ENCODE measurements at places on chromosomes 6 and 20.

- no peak for DNase-seq
These were observed 95.1 kb downstream of the SNAP25 start for GRCh38 chr20:10313701-10314100.

- DNase-seq, result no peak
These were observed 8.5 kb upstream of the TUBB2A start for GRCh38 chr6:3165631-3166534.

DNA sequence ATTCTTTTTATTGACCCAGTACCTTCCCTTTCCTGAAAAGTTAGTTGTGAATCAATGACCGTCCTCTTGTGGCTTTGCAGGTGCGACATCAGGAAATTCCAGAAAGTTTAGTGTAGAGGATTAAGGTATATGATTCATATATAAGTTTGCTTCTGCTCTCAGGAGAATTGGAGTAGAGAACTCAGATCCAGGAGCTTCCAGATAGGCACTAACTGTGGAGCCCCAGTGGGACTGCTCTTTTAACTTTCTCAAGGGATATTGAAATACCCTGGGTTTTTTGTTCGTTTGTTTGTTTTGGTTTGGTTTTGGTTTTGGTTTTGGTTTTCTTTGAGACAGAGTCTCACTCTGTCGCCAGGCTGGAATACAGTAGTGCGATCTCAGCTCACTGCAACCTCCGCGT is 9.5 kb downstream of the TAAR2 start:
- no peak for DNase-seq

DNA sequence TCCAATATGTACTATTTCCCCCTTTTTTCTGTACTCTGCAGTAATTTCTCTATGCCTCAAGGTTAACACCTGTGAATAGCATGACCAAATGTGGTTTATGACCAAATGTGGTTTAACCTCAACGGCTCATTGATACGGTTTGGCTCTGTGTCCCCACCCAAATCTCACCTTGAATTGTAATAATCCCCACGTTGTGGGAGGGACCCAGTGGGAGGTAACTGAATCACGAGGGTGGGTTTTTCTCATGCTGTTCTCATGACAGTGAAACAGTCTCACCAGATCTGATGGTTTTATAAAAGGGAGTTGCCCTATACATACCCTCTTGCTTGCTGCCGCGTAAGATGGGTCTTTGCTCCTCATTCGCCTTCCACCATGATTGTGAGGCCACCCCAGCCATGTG is 18.7 kb downstream of the DEK start:
- DNase-seq, result no peak

DNA sequence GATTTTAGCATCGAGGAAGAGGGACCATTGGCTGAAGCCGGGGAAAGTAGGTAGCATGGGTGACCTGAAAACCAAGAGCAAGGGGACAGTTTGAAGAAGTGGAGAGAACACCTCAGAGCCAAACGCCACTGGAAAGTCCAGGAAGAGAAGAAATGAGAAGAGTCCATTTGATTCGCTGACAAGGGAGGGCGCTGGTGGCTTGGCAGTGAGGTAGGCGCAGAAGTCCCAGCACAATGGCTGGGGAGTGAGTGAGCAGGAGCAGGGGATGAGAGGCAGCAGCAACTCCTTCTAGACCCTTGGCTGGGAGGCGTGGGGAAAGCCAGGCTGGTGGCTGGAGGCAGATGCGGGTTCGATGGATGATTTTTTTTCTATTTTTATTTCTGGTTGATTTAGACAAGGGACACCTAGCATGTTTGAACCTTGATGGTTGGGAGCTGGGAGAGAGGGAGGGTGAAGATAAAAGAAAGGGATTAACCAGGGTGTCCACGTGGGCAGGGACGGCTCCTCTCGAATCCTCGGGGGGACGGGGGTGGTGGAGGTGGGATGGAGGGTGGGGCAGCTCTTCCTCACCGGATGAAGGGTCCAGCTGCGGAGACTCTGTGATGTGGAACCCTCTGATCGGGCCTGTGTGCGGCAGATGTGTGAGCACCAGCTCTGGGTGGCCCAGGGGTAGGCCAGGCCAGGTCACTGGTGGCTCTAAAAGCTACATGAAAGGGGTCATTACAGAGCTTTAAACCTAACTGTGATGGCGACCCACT is 164.2 kb downstream of the NFATC2 start:
- peak; percentile 6 for DNase-seq

DNA sequence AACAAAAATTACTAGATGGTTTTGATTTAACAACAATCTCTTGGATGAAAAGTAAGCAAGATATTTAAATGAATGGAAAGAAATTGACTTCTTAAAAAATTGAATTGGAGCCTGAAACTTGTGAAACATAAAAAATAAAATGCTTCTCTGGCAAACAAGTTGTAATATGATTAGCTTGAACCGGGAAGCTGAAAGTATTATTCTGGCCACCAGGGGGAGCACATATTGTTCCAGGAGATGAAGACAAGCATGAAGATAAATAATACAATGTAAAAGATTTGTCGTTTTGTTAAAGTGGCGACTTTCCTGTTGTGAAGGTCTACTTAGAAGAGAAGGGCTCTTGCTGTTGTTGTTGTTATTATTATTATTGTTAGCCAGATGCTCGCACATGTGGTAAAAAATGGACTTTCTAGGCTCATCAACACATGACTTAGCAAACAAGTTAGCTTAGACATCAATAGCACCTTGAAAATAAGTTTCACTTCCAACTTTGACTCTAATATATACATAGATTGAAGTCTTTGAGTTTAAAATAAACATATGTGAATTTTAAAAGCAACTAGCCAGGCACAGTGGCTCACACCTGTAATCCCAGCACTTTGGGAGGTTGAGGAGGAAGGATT is 14.2 kb downstream of the PAX1 start:
- no peak for DNase-seq

DNA sequence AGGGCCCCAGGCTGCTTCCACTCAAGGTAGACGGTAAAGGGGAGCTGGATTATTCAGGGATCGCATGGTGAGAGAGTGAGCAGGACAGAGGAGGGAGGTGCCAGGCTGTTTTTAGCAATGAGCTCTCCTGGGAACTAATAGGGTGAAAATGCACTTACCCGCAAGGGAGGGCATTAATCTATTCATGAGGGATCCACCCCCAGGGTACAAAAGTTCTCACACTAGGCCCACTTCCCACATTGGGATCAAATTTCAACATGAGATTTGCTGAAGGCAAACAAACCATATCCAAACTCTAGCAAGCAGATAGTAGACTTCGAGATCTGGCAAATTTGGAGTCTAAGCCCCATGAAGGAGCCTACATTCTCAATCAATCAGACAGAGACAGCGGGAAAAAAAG is 408.6 kb downstream of the RNF144B start:
- no peak for DNase-seq

DNA sequence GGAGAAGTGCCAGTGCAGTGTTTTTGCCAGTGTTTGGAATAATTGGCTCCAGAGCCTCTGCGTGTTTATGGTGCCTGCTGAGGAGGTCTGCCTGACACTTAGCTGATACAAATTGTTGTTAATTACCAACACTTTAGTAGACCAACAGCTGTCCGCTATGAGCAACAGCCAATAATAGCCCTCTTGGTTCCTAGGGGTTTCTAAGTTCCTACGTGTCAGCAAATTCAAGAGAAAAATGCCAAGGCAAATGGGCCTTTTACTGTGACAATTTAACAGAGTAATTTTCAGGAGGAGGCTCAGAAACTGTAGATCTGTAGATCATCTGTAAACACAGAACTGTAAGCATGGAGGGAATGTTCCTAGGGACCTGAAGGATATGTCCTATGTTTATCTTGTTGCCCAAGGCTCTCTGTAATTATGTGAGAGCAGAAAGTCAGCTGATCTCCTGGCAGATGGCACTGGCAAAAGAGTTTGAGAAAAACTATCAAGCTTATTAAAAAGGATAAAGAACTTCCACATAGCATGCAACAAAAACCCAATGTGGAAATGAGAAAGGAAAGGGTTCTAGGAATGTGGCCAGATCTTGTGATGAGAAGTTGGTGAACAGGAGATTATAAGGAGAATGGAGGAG is 157.7 kb downstream of the GJA1 start:
- no peak for DNase-seq

GRCh38 chr6:110357664-110358552 is at the start of gene METTL24:
Gene METTL24 (minus strand): TSS chr6:110358349. CDS start chr6:110358272, 77 bp downstream.
- no peak for DNase-seq

DNA sequence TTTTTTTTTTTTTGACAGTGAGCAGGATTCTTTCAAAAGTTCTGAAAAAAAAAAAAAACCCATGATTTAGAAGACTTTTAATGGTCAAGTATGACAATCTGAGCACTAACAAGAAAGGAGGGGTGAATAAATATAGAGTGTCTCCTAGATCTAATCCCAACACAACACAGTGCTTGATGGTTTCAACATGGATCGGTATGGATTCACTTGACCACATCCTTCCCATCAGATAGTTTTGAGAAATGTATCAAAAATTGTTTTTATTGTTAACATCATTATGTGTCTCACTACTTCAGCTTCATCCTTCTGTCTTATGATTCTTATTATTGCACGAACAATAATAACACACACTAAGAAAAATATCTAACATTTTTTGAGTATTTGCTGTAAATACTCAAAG is 21.0 kb downstream of the KIF13A start:
- DNase-seq, result no peak

- DNase-seq, result no peak
These were observed 98.8 kb downstream of the RTN4IP1 start for GRCh38 chr6:106530502-106530901.

DNA sequence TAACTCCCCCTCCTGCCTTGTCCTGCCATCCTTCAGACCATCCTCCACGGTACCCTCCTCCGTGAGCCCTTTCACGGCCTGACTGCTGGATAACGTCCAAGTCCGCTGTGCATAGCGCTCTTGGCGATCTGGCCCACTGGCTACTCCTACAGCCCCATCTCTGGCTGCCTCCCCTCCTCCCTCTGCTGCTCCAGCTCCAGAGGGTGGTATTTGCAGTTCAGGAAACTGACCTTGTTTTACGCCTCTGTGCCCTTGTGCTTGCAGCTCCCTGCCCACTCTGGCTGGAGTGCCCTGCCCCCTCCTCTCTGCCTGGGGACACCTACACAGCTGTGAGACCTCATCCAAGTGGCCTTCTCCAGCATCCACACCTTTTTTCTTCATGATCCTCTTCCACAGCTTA is 6.5 kb upstream of the RREB1 start:
- no peak for DNase-seq

GRCh38 chr20:24981282-24981681 is 11.3 kb downstream of the APMAP start:
- no peak for DNase-seq

GRCh38 chr6:148761527-148762011 is 14.7 kb downstream of the UST start:
- DNase-seq, result no peak

GRCh38 chr20:31454361-31454760 is 13.9 kb downstream of the DEFB123 start:
- DNase-seq, result no peak

- DNase-seq, result no peak
These were observed 29.9 kb downstream of the NRN1 start for GRCh38 chr6:5976811-5977210.

DNA sequence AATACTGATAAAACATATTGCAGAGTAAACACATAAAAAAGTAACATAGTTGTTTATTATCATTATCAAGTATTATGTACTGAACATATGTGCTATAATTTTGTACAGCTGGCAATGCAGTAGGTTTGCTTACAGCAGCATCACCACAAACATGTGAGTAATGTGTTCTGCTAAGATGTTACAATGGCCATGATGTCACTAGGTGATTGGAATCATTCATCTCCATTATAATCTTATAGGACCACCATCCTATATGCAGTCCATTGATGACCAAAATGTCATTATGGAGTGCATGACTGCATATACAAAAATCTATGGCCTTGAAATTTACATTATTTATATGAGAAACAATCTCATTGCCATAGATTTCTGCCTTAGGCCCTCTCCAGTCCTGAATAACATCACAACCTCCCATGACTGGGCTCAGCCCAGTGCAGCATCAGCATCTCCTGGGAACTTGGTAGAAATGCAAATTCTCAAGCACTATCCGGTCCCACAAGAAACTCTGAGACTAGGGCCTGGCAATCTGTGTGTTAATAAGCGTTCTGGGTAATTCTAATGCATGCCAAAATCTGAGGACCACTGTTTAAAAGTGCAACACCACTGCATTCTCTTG is 352.0 kb upstream of the MARCKS start:
- DNase-seq, result no peak

DNA sequence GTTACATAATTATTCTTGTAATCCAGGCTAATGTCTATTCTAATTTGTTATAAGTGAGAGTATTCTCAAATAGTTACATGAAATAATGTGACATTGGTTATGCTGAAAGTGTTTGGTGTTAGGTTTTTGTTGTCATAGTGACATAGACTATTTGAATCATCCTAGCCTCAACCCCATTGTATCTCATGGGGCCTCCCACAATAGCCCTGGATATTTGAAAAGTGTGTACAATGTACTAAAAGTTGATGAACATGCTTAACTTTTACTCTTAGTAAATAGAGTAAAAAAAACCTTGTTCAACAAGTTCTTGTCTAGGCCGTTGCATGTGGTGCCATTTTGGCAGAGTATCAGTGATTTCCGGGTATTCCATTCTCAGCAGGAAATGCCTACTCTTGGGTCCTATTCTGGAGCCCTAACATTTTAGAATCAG is 83.0 kb downstream of the RTN4IP1 start:
- no peak for DNase-seq

DNA sequence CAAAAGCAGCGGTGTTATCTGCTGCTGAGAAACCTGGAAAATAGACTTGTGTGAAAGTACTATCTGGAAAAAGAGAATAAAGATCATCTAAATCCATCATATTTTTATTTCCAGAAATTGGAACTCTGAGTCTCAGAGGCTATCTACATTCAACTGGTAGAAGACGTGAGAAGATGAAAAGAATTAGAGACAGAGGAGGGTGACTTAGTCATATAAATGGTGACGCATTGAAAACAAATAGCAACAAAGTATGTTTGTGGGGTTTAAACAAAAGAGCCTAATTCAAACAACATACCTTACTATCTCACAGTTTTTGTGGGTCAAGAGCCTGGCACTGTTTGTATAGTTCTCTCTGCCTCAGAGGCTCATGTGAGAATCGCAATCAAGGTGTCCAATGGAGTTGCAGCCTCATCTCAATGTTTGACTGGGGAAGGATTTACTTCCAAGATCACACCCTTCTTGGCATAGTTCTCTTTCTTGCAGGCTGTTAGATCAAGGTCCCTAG is 757.1 kb upstream of the SLC35B3 start:
- no peak for DNase-seq

GRCh38 chr20:51220293-51220706 is 197.4 kb upstream of the KCNG1 start:
- peak; percentile 25 for DNase-seq

- DNase-seq, result no peak
These were observed 75.0 kb downstream of the BCKDHB start for GRCh38 chr6:80181352-80182081.

- no peak for DNase-seq
These were observed 747 bp upstream of the TXNDC5 start for GRCh38 chr6:7911345-7911725.

- DNase-seq, result no peak
These were observed 706.1 kb downstream of the KIF16B start for GRCh38 chr20:15866916-15867730.

- DNase-seq, result no peak
These were observed 11.0 kb downstream of the SMOC2 start for GRCh38 chr6:168451805-168452517.

GRCh38 chr20:12058216-12058615 is 140.5 kb downstream of the BTBD3 start:
- DNase-seq, result no peak
